ENCODE measurements at places on chromosomes 2 and 18. TPM values are rescaled to one million over a fixed set of nuclear protein-coding genes. Genes with fewer than 3 reads are reported as not detected.

DNA sequence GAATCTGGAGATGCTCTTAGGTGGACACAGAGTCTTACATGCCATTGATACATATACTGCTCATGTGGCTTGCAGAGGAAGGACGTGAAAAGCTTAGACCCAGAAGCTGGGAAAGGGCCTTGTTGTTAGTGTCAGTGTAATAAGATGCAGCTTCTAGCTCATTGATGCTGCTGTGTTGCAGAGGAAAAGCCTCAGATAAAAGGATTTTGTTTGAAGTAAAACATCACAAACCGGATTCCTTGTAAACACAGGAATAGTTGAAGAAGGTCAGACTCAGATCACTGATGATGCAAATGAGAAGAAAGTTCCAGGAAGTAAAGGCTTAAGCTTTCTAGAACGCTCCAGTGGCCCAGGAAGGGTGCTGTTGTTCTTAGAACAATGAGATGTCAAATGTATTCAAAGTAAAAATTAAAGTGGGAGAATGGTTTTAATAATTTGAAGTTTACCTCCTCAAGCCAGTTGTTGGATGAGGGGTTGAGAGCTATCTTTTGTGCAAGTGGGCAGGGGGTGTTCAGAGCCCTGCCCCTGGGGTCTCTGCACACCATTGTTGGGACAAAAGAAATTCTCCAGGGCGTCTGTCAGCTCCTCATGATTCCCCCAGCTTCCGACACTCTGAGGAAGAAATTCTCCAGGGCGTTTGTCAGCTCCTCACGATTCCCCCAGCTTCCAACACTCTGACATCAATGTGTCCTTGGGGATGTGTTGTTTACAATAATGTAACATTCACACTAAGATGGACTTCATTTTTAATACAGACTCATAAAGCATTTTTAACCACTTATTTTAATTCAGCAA, 61.3 kb upstream of the CHMP1B start:
- no peak for DNase-seq
- no peak overlapping the region for H3K27ac ChIP-seq
- no peaks in the 10 kb centered on the region for H3K4me1 ChIP-seq
- H3K4me3 ChIP-seq, result no peak overlapping the region

DNA sequence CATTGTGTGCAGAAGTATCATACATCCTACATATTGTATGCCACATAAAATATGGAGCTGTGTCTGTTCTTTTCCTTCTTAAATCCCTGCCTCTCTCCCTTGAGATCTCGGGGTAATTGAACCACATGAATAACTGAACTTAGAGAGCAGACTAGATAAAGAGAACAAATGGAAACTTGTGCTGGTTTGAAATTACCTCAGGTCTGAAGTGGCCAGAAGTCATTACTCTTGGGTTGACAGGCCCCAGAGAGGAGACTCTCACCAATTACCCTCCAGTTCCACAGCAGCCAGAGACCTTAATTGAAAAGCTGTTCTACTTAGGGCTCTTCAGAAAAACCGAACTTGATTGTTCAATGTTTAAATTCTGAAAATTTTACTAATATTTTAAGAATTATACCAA, 5.0 kb upstream of the ADAM17 start:
- no peak overlapping the region for H3K4me3 ChIP-seq
- no peak overlapping the region for H3K27ac ChIP-seq
- no peaks in the 10 kb centered on the region for H3K36me3 ChIP-seq

ICA1L gene
- polyA plus RNA-seq, result 0.84 TPM

GRCh38 chr2:136297994-136298393, 180.0 kb upstream of the CXCR4 start:
- no peaks in the 10 kb centered on the region for H3K36me3 ChIP-seq
- no peaks in the 10 kb centered on the region for H3K27me3 ChIP-seq
- H3K27ac ChIP-seq, result no peak overlapping the region
- no peak overlapping the region for H3K4me3 ChIP-seq
- no peaks in the 10 kb centered on the region for H3K4me1 ChIP-seq
- no peak for DNase-seq

SERPINB11 gene
- not detected for polyA plus RNA-seq
